NCI-H774 (cell line): ENCODE measurements at places on chromosomes 4 and X.

- no peak for DNase-seq
Observed at GRCh38 chr4:144171697-144172096, 31.2 kb upstream of the GYPA start.

GRCh38 chr4:105911426-105911825 is 16.2 kb downstream of the NPNT start:
- DNase-seq = no peak

- no peak for DNase-seq
Observed at GRCh38 chr4:128951316-128951715, 141.8 kb downstream of the JADE1 start.

DNA sequence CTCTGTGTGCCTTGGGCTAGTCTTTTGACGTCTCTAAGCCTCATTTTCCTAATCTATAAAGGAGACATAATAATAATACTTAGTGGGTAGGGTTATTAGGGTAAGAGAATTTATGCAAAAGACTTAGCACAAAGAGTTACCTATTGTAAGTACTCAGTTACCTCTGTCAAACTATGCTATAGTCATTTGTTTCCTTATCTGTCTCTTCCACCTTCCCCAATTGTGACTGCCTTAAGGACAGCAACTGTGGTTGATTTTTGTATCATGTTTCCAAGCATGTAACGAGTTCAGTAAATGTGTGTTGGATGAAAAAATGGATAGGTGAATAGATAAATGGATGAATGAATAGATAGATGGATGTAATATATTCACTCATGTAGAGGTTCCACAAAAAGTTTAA is 48.1 kb downstream of the WDR19 start:
- no peak for DNase-seq

DNA sequence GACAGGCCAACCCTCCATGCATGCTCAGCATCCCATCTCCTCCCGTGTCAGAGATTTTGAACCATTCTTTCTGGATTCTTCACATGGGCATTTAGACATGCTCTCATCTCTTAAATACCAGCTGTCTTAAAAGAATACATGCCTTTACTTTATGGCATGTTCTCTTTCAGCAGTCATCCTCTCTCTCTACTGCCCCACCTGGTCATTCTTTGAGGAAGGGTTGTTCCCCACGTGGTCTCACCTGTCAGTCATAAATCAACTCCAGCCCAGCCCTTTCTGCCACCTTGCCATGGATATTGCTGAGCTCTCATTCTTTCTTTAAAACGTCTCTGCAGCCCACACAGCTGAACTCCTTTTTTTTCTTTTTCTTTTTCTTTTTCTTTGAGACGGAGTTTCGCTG is 111.3 kb downstream of the ARHGAP10 start:
- no peak for DNase-seq

GRCh38 chr4:126445596-126445995 is 1130.8 kb downstream of the FAT4 start:
- DNase-seq = no peak

- no peak for DNase-seq
Observed at GRCh38 chr4:150358691-150359090, 223.3 kb upstream of the MAB21L2 start.

- no peak for DNase-seq
Observed at GRCh38 chr4:120718979-120719566, 203.5 kb downstream of the PRDM5 start.
